ENCODE measurements at places on chromosomes 4 and X. TPM values are rescaled to one million over a fixed set of nuclear protein-coding genes. Genes with fewer than 3 reads are reported as not detected.

Gene PLK4
- 38.1 TPM for total RNA-seq

Gene TLR7
- total RNA-seq, result under 0.01 TPM

Gene SPATA18
- 4.4 TPM for total RNA-seq

Gene CEP135
- 15.2 TPM for total RNA-seq

Gene SASH3
- not detected for total RNA-seq

Gene USP17L11
- total RNA-seq, result not detected

Gene MAGEB6B
- not detected for total RNA-seq

Gene MAGEA12
- total RNA-seq, result not detected

Gene BEX1
- 4.4 TPM for total RNA-seq

Gene IQCM
- total RNA-seq, result not detected

Gene GAGE12F
- not detected for total RNA-seq

Gene AMOT
- 3.9 TPM for total RNA-seq

Gene TMEM150C
- 0.44 TPM for total RNA-seq

Gene GYG2
- total RNA-seq, result 2.4 TPM

Gene STPG2
- total RNA-seq, result not detected

Gene SLC49A3
- total RNA-seq, result 1.00 TPM

Gene MTNR1A
- total RNA-seq, result not detected

Gene SPANXN4
- total RNA-seq, result not detected
